Breast epithelium (tissue), 4 donors: ENCODE measurements at places on chromosomes 4 and X. TPM values are rescaled to one million over a fixed set of nuclear protein-coding genes. Genes with fewer than 3 reads are reported as not detected.
A peak's percentile ranks its signal among the peaks of the same experiment; 100 is the strongest.

The UGT2B10 gene
- not detected for total RNA-seq

The NSDHL gene
- 13.1 TPM for total RNA-seq

The IDUA gene
- 32.8 TPM for total RNA-seq

DNA sequence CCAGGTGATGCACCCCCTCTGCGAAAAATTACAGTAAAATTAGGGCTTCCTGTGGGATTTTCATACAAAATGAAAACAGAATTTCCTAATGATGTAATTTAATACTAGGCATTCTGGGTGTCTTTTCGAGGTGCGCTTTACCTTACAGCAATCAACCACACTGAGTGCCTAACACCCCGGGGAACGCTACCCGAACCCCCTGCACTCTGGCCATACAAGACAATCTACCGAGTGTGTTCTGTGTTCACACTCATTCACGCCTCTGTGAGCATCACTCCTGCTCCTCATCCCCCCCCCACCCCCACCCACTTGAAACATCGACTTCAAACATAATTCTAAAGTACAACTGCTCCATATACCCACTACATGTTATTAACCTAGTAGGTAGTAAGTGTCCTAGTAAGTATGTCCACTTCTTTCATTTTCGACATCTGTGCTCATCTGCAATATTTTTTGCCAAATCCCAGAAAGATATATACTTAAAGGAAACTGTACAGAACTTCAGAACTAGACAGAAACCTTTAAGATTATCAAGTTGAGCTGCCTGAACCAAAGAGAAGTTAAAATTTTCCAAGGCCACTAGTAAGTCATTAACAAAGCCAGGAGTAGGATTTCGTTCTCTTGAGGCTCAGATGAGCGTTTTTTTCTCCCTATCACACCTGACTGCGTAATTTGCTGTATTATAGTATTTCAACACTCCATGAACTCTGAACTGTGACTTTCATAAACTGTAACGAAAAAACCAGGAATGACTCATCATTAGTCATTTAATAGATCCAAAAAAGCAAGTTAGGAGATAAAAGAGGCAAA lies 80.0 kb downstream of the FAT1 start:
- no peak for DNase-seq
- no peak overlapping the region for H3K4me3 ChIP-seq
- H3K27ac ChIP-seq = no peak overlapping the region
- H3K4me1 ChIP-seq = no peaks in the 10 kb centered on the region

DNA sequence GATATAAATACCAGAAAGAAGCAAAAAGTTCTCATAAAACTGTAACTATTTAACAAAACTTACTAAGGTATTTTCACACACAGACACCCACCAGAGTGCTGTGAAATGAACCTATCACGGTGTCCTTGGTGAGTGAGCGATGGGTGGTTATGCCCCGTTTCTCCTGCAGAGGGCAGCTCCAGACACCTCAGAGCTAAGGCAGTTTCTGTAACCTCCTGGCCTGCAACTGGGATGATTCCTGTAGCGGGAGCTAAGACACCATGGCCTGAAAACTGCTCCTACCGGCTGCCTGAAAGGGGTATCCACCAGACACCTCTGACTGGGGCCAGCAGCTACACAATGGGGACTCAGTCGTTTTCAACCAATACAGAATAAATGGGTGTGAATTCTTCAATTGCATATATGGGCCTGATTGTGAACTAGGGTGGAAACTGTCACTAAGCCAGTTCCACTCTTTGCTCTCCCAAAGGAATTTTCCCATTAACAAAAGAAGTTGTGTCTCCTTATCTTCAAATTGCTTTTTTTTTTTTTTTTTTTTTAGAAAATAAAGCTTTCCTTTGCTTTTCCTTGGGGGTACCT lies 2375.8 kb upstream of the TENM3 start:
- H3K4me1 ChIP-seq = no peaks in the 10 kb centered on the region
- H3K27ac ChIP-seq = no peak overlapping the region
- no peaks in the 10 kb centered on the region for H3K27me3 ChIP-seq
- H3K4me3 ChIP-seq = no peak overlapping the region

GRCh38 chr4:118834960-118835569 lies 861 bp downstream of the SEC24D start:
- no peaks in the 10 kb centered on the region for H3K27me3 ChIP-seq
- H3K36me3 ChIP-seq = no peaks in the 10 kb centered on the region
- peak; percentile 52 for DNase-seq
- no peaks in the 10 kb centered on the region for H3K4me1 ChIP-seq
- H3K27ac ChIP-seq = peak overlapping the region; percentile 96

- no peak for DNase-seq
- no peak overlapping the region for H3K4me3 ChIP-seq
These were observed 37.8 kb downstream of the OCRL start for GRCh38 chrX:129577877-129578276.

DNA sequence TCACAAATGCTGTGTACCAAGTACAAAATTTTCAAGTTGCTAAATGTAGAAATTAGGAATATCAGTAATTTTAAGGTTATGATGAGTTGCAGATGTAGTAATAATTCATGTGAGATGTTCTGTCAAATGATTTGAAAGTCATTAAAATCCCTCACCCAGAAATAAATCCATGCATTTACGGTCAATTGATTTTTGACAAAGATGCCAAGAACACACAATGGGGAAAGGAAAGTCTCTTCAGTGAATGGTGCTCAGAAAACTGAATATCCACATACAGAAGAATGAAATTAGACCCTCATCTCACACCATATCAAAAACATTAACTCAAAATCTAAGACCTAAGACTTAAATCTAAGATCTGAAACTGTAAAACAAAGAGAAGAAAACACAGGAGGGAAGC lies 12.9 kb upstream of the BMPR1B start:
- no peaks in the 10 kb centered on the region for H3K4me1 ChIP-seq
- no peaks in the 10 kb centered on the region for H3K36me3 ChIP-seq
- H3K27me3 ChIP-seq = no peaks in the 10 kb centered on the region
- no peak overlapping the region for H3K27ac ChIP-seq
- H3K4me3 ChIP-seq = no peak overlapping the region

DNA sequence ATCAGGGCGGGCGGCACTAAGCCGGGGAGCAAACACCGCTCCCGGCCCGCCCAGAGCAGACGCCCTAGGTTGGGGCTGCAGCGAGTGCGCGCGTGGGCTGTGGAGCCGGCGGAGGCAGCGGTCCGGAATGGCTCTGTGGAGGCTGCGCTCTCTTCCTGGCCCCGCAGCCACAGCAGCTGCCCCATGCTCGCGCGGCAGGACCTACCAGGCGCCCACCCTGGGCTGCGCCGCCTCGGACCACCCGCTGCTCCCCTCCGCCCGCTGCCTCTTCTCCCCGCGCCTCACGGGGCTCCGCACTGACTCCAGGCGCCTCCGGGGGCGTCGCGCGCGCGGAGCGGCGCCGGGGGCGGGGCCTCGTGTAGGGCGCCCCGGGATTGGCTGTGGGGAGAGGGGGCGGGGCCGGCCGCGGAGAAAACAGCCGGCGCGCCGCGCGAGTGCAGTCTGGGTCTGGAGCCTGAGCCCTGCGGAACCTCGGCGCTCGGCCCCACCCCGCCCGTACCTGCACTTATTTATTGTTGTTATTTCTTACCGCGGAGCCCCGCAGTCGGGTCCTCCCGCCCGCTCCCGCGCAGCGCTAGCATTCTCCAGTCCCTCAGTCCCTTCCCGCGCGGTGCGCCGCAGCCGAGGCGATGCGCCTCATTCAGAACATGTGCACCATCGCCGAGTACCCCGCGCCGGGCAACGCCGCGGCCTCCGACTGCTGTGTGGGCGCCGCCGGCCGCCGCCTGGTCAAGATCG lies at the start of gene RASL11B:
RASL11B (plus strand) TSS at position 439 of the 738 bp plus-strand sequence; CDS start at position 630, 191 bp downstream.
- peak within 1 kb of the TSS; percentile 74 for H3K4me3 ChIP-seq
- DNase-seq = peak; percentile 68
- H3K36me3 ChIP-seq = no peaks in the 10 kb centered on the region
- H3K4me1 ChIP-seq = no peaks in the 10 kb centered on the region
- peak within 1 kb of the TSS; percentile 57 for H3K27ac ChIP-seq

DNA sequence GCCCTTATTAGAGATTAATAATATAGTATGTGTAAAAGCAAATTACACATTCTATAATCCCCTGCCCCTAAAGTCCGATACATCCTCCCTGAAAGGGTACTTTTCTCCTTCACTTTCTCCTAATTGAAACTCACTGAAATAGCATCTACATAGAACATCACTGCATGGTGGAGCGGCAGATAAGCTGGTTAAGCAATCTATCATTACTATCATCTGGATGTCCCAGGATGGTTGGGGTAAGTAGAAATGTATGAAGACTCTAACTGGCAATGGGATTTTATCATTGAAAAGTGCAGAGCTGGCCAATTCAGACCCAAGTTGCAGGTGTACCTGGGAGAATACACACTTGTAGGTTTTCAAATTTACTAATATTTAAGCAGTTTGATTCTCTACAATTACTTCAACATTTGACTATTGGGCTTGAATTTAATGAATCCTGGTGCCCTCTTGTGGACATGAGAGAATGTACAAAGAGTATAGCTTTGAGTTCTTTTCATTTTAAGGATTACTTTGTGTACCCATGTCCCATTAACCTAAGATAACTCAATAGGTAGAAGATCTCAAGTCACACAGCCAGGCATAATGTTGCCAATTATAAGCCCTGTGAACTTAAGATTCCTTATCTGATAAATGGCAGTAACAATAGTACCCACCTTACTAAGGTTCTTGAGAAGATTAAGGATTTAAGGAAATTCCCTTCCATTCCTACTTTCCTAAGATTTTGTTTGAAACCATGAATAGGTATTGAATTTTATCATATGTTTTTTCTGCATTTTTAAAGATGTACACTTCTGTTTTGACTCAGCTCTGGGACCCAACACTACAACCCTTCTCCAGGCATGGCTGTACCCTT lies 69.8 kb downstream of the SHROOM3 start:
- no peaks in the 10 kb centered on the region for H3K27me3 ChIP-seq
- H3K36me3 ChIP-seq = no peaks in the 10 kb centered on the region
- H3K4me1 ChIP-seq = no peaks in the 10 kb centered on the region
- DNase-seq = no peak
- no peak overlapping the region for H3K4me3 ChIP-seq

GRCh38 chr4:138107023-138107422 lies 135.1 kb downstream of the SLC7A11 start:
- no peaks in the 10 kb centered on the region for H3K27me3 ChIP-seq
- no peak overlapping the region for H3K4me3 ChIP-seq
- no peaks in the 10 kb centered on the region for H3K36me3 ChIP-seq
- no peak overlapping the region for H3K27ac ChIP-seq
- H3K4me1 ChIP-seq = no peaks in the 10 kb centered on the region

GRCh38 chrX:17592117-17592516 lies 145.2 kb upstream of the SCML1 start:
- H3K4me3 ChIP-seq = no peak overlapping the region
- H3K36me3 ChIP-seq = no peaks in the 10 kb centered on the region
- peak overlapping the region; percentile 35 for H3K27ac ChIP-seq
- H3K27me3 ChIP-seq = peaks cover 17% of the 10 kb centered on the region
- DNase-seq = no peak

DNA sequence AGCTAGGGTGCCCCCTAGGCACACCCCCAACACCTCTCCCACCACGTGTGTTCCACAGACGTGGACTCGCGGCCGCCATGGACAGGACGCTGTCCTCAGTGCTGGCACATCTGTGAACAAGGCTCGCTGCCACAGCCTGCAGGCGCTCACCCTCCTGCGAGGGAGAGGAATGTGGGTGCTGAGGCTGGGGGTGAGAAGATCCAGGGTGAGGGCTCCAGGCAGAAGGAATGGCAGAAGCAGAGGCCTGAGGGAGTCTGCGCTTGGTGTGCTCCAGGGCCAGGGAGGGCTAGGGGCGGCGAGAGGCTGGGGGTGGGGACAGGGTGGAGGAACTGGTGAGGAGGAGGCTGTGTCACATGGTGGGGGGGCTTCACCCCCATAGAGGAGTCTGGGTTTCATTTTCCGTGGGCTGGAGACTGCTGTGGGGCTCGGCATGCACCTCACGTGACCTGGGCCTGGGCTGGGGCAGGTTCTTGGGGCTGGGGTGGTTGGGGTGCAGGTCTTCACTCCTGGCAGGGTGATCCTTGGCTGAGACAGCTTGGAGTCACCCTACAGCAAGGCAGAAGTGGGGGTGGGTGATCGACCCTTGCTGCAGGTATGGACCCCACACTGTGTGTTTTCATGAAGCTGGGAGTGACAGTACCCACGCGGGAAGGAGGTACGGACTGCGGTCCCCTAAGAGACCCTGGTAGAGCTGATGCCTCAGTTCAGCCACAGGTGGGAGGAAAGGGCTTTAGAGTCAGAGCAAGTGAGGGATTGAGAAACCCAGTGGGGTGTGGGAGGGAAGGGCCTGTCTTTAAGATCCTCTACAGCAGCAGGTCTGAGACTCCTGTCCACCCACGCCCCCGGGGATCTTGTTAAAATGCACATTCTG lies 103.7 kb downstream of the PSAPL1 start:
- no peak overlapping the region for H3K27ac ChIP-seq
- peak; percentile 33 for DNase-seq
- H3K36me3 ChIP-seq = no peaks in the 10 kb centered on the region
- H3K4me1 ChIP-seq = no peaks in the 10 kb centered on the region

DNA sequence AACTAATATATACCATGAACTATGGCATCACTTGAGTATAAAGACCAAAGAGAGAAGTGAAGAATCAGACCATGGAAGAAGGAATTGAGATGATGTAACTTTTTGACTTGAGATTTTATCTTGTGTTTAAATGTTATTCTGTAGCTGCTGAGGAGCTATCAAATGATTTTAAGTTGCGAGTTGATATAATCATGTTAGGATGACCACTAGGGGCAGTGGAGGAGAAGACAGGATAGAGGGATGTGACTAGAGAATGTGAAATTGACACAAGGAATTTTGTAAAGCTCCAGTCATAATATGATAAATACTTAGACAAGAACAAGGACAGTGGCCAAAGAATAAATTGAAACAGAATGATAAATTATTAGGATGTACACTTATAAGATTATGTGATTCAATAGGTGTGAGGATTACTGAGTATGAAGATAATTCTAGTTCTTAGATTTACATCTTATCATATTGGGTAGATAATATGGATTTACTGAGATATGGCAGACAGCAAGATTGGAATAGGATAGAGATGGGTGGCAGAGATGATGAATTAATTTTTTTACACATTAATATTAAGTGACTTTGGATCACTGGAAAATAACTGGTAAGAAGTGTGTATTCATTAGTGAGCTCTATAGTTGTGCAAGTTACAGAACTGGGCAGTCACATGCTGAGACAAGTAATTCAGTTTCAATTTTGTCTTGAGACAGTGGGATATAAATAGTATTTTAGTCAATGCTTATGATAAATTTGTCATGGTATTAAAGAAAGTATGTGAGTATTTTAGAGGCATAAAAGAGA lies 816.0 kb upstream of the PCDH10 start:
- DNase-seq = no peak
- H3K27ac ChIP-seq = no peak overlapping the region
- no peaks in the 10 kb centered on the region for H3K27me3 ChIP-seq
- H3K4me3 ChIP-seq = no peak overlapping the region
- H3K4me1 ChIP-seq = no peaks in the 10 kb centered on the region
- no peaks in the 10 kb centered on the region for H3K36me3 ChIP-seq

- peak; percentile 48 for DNase-seq
- no peaks in the 10 kb centered on the region for H3K4me1 ChIP-seq
- H3K36me3 ChIP-seq = no peaks in the 10 kb centered on the region
- H3K27me3 ChIP-seq = no peaks in the 10 kb centered on the region
- no peak overlapping the region for H3K4me3 ChIP-seq
These were observed 120.6 kb downstream of the KDR start for GRCh38 chr4:55004831-55005230.
